ENCODE measurements at places on chromosomes 16 and 17. TPM values are rescaled to one million over a fixed set of nuclear protein-coding genes. Genes with fewer than 3 reads are reported as not detected.
A peak's percentile ranks its signal among the peaks of the same experiment; 100 is the strongest.

Gene RAD51D
- total RNA-seq = 13.8 TPM

Gene ANKFN1
- 0.19 TPM for total RNA-seq

Gene TERF2IP
- total RNA-seq = 58.0 TPM

DNA sequence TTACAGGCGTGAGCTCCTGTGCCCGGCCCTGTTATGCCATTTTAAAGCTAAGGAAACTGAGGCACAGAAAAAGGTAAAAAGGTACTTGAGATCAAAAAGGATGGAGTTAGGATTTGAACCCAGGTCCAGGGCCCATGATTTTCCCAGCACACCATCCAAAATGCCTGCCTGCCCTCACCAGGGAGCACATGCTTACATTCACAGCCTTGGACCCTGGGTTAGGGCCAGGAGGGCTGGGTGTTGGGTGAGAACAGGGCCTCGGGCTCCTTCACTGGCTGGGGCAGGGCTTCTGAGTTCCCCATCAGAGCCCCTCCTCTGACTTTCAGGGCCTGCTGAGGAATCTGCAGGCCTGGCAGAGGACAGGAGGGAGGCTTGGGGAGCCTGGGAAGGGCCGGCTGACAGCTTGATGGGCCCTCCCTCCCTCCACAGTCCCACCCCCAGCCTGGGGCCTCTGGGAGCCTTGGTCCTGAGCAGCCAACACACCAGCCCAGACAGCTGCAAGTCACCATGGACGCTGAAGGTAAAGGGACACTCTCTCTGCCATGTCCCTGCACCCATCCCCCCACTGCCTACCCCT is at the start of gene QPRT:
TSS of gene QPRT (plus strand) at position 490 of the 577 bp plus-strand sequence. CDS start at position 508, 18 bp downstream.
- H3K4me1 ChIP-seq = no peaks in the 10 kb centered on the region
- peak within 1 kb of the TSS; percentile 77 for H3K27ac ChIP-seq
- H3K36me3 ChIP-seq = no peaks in the 10 kb centered on the region

DNA sequence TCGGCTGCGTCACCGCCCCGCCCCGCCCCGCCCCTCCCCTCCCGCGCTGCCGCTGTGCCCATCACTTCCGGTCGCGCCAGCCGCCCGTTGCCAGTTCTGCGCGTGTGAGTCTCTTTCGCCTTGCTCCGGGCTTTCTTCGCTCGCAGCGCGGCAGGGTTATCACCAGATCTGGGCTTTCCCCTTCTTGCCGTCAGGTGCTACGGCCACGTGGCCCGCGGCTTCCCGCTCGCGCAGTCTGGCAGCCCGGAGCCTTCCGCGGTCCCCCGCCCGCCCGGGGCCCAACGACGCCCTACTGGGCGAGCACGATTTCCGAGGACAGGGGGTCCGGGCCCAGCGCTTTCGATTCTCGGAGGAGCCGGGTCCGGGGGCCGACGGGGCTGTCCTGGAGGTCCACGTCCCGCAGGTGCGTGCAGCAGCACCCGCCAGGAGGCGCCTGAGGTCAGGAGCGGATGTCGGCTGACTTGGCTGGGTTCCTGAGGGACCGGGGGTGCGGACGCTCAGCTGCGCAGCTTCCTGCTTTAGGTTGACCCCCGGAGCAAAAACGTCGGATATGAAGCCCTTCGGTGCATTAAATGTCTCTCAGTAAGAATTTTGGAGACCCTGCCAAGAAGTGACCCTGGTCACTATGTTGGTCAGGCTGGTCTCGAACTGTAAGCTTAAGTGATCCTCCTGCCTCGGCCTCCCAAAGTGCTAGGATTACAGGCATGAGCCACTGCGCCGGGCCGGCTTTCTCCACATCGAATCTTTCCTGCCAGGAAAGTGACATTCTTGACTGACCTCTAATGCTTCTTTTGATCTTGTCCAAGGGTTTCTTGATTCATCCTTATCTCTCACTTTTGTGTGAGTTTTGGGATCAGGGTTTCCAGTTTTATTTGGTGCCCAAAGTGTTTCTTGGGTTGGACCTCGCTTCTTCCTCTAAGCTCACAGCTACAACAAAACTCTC is at the start of gene METTL23:
TSS of gene METTL23 (plus strand) at position 64 of the 943 bp plus-strand sequence. CDS start 2,872 bp downstream, outside the sequence.
- peak within 1 kb of the TSS; percentile 76 for H3K4me3 ChIP-seq
- H3K27ac ChIP-seq = peak within 1 kb of the TSS; percentile 99
- H3K27me3 ChIP-seq = no peaks in the 10 kb centered on the region
- DNase-seq = peak; percentile 84
- H3K36me3 ChIP-seq = peaks cover 3% of the 10 kb centered on the region

GRCh38 chr17:38585056-38585917 is 20.5 kb downstream of the SRCIN1 start:
- DNase-seq = peak; percentile 47
- H3K4me3 ChIP-seq = no peak overlapping the region
- H3K27me3 ChIP-seq = peaks cover 3% of the 10 kb centered on the region
- no peak overlapping the region for H3K27ac ChIP-seq

GRCh38 chr16:58497935-58498334 is 2.0 kb upstream of the NDRG4 start:
- H3K4me1 ChIP-seq = no peaks in the 10 kb centered on the region
- H3K27me3 ChIP-seq = no peaks in the 10 kb centered on the region
- no peak overlapping the region for H3K27ac ChIP-seq
- DNase-seq = peak; percentile 58
- H3K36me3 ChIP-seq = no peaks in the 10 kb centered on the region
- H3K4me3 ChIP-seq = no peak overlapping the region

- no peak for DNase-seq
- H3K4me1 ChIP-seq = no peaks in the 10 kb centered on the region
- H3K27ac ChIP-seq = no peak overlapping the region
- no peaks in the 10 kb centered on the region for H3K27me3 ChIP-seq
- H3K4me3 ChIP-seq = no peak overlapping the region
These were observed 95.0 kb downstream of the IRX3 start for GRCh38 chr16:54191592-54191991.

- no peak for DNase-seq
- no peak overlapping the region for H3K4me3 ChIP-seq
These were observed 10.9 kb downstream of the DNAAF8 start for GRCh38 chr16:4745274-4745569.

DNA sequence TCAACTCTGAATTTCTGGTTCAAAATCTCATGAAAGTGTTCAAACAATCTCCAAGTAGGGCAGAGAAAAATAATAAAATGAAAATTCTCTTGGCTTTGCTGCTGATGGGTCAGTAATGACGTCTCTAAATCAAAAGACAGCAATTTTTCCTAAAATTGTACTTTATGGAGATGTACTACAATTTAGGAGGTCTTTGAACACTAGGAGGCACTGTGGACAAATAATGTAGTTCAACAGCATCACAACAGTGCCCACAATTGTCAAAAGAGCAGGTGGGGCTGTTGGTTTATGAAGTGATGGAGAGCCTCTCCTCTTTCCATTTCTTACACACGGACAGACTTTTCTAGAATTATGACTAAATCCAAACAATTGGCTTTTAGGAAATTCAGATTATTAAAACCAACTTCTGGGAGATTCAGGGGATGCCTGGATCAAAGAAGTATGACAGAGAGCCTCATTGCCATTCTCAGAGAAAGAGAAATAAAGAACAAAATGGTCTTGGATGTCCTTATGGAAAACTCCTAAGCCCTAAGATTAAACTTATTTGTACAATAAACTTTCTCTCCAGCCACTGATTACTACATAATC is 23.8 kb downstream of the EZH1 start:
- no peak overlapping the region for H3K27ac ChIP-seq
- H3K27me3 ChIP-seq = no peaks in the 10 kb centered on the region
- H3K4me3 ChIP-seq = no peak overlapping the region
- no peaks in the 10 kb centered on the region for H3K4me1 ChIP-seq
- DNase-seq = no peak

- peaks cover 2% of the 10 kb centered on the region for H3K27me3 ChIP-seq
- H3K4me3 ChIP-seq = no peak overlapping the region
- no peaks in the 10 kb centered on the region for H3K36me3 ChIP-seq
- no peaks in the 10 kb centered on the region for H3K4me1 ChIP-seq
- DNase-seq = peak; percentile 72
- H3K27ac ChIP-seq = no peak overlapping the region
These were observed 104.3 kb downstream of the ABCA8 start for GRCh38 chr17:68850749-68851510.

DNA sequence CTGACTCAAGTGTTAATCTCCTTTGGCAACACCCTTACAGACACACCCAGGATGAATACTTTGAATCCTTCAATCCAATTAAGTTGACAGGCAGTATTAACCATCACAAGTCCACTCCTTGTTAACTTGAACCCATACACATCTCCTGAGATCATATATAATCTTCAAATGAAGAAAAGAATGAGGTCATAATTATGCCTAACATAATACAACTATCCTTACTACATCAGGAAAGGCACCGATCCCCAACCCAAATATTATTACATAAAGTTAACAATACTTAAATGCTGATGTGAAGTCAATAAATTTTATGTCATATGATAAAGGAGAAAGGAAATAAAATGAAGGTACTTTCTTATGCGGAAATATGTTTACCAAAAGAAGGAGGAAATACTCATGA is 649.9 kb downstream of the KCNJ2 start:
- H3K36me3 ChIP-seq = no peaks in the 10 kb centered on the region
- no peaks in the 10 kb centered on the region for H3K4me1 ChIP-seq
- no peaks in the 10 kb centered on the region for H3K27me3 ChIP-seq
- no peak overlapping the region for H3K4me3 ChIP-seq
- no peak for DNase-seq

GRCh38 chr16:50979806-50980620 is 171.1 kb downstream of the SALL1 start:
- no peak overlapping the region for H3K27ac ChIP-seq
- H3K36me3 ChIP-seq = no peaks in the 10 kb centered on the region
- no peak overlapping the region for H3K4me3 ChIP-seq
- no peaks in the 10 kb centered on the region for H3K27me3 ChIP-seq
- no peaks in the 10 kb centered on the region for H3K4me1 ChIP-seq

DNA sequence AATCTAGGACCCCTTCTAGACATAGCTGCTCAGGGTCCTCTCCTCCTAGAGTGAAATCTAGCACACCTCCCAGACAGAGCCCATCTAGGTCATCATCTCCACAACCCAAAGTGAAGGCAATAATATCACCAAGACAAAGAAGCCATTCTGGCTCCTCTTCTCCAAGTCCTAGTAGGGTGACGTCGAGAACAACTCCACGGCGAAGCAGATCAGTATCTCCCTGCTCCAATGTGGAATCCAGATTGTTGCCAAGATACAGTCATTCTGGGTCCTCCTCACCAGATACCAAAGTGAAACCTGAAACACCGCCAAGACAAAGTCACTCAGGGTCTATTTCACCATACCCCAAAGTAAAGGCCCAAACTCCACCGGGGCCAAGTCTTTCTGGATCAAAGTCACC is 10.7 kb downstream of the SRRM2 start:
- H3K4me1 ChIP-seq = no peaks in the 10 kb centered on the region
- no peak overlapping the region for H3K4me3 ChIP-seq
- H3K27ac ChIP-seq = no peak overlapping the region
- peaks cover 51% of the 10 kb centered on the region for H3K36me3 ChIP-seq

All from kidney (tissue), 22 donors.